IMR-90 (cell line): ENCODE measurements at places on chromosomes 6 and 20. TPM values are rescaled to one million over a fixed set of nuclear protein-coding genes. Genes with fewer than 3 reads are reported as not detected.
A peak's percentile ranks its signal among the peaks of the same experiment; 100 is the strongest.

GRCh38 chr20:47295921-47296426 is 60.5 kb downstream of the ZMYND8 start:
- no peak for DNase-seq

Gene PABPC1L
- total RNA-seq = 4.7 and 6.1 TPM in 2 replicates

Gene MYCT1
- 0.90 and 1.1 TPM in 2 replicates for total RNA-seq

DNA sequence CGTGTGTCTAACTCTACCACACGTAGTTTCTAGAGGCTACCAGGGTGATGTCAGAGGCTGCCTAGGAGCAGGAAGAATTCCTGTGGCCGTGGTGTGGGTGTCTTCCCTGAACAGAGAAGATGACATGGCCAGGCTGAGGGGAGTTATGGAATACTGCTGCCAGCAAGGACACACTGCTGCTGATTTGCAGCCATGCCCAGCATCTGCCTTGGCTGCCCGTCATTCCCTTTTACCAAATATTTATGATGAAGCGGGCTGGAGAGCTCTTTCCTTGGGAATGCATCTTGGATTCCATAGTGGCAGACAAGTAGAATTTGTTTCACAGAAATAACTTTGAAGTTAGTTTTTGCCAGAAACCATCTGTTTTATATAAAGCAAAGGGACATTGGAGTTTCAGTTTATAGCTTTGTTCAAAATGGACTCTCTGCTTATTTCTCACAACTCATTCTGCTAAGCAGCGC is 80.8 kb upstream of the VSTM2L start:
- DNase-seq = peak; percentile 91
